ENCODE measurements at places on chromosomes 11 and 22.
A peak's percentile ranks its signal among the peaks of the same experiment; 100 is the strongest.

DNA sequence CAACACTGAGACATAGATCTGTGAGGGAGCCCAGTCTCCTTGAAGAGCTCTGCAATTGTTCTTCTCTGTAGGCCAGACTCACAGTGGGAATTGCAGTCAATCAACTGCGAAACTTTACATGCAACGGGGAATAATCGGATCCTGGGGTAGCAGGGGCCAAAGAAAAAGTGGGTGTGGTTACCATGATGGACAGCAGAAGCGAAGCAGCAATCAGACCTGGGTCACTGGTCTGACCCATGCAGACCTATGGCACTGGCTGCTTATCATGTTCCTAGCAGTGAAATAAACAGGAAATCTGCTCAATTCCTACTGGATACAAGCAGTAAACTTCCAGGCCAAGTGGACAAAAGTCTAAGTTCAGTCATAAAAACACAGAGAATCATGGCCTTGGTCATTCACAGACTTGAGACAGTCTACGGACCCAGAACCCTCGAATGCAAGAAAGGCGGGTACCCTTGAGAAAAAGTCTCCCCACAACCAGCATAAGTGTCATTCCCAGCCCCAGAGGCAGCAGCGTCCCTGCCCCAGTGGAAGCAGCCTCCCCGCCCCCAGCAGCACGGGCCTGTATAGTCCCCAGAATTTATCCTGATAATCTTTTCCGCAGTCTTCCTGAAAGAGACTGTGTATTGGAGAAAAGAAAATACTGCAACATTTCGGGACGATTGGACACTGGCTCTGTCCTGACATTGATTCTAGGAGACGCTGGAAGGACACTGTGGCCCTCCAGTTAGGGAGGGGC is 34.6 kb downstream of the ASCL2 start:
- no peak for DNase-seq

- DNase-seq, result no peak
Observed at GRCh38 chr11:23976426-23976825, 520.4 kb upstream of the LUZP2 start.

GRCh38 chr22:50702261-50702671 is 29.6 kb downstream of the SHANK3 start:
- DNase-seq, result no peak

DNA sequence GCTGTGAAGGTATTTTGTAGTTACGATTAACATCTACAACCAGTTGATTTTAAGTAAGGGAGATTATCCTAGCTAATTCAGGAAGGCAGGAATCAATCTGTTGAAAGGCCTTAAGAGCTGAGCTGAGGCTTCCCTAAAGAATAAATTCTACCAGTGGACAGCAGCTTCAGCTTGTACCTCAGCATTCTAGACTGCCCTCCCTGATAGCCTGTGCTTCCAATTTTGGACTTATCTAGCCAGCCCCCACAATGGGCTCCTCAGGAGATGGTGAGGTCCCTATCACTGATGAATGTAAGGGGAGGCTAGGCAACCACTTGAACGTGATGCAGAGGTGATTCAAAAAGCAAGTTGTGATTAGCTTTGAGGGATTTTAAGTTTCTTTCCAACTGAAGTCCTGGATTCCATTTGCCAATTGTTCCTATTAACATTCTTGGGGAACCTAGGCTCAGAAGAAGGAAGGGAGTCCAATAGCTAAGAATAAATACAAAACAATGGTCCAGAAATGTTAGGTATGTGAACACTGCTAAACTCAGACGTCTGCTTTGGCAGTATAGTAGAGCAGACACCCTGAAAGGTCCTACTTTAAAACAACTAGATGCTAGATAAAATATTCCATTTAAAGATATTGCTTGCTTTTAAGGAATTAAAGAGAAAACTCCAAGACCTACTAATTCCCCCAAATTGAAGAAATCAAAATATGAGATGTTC is 404.3 kb upstream of the TENM4 start:
- no peak for DNase-seq

DNA sequence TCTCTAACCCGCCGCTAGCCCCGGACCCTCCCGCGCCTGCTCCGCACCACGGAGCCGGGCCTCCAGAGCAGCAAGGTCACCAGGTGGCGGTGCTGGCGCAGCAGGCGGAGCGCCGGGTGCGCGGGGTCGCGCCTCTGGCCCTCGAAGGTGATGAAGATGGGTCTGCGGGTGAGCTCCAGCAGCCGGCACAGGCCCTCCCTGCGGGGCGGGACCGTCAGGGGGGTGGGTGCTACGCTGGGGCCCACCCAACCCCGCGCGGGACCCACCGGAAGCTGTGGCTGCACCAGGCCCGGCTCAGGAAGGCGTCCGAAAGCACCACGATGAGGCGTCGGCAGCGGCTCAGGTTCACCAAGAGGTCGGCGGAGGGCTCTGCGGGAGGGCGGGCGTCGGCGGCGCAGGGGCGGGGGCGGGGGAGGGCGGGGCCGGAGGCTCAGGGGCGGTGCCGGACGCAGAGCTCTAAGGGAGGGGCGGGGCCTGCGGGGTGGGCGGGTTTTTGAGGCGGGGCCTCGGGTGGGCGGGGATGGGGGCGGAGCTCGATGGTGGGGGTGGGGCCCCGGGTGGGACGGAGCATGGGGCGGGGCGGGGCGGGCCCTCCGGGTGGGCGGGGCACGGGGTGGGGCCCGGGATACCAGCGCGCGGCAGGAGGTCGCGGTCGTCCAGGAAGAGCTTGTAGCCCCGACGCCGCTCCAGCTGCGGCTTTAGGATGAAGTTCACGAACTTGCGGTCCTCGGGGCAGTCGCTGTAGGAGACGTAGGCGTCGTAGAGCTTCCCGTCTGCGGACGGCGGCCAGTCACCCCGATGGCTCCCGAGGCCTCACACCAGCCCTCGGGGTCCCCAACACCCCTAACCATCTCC is 7.8 kb downstream of the SIGIRR start:
- DNase-seq, result peak; percentile 38

GRCh38 chr22:37664249-37665101 is 6.0 kb downstream of the PDXP start:
- DNase-seq, result no peak

DNA sequence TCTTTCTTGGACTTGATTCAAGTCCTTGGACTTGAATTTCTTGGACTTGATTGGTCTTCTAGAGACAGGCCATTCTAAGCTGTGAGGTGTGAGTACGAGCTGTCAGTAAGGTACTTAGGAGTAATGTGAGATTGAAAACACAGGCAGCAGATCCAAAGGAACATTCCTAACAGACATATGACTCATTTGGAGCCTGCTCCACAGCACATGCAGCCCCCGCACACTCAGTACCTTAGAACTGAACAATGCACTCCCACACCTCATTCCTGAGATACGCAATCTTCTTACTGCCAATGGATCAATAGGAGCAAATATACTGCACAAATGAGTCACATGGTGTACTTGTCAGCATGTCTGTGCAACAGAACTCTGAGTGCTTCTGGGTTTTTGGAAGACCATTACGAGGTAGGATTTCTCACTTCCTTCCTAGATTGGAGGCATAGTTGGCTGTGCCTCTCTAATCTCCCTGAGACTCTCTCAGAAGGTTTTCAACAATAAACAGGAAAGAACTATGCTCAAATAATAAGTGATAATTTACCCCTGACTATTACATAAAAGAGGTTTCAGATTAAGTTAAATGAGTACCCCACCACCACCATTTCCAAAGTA is 243.1 kb downstream of the KCNA4 start:
- no peak for DNase-seq

GRCh38 chr11:48013269-48013901 is 33.0 kb downstream of the PTPRJ start:
- DNase-seq, result no peak

GRCh38 chr11:62757846-62758788 is 3.3 kb upstream of the POLR2G start:
- no peak for DNase-seq

DNA sequence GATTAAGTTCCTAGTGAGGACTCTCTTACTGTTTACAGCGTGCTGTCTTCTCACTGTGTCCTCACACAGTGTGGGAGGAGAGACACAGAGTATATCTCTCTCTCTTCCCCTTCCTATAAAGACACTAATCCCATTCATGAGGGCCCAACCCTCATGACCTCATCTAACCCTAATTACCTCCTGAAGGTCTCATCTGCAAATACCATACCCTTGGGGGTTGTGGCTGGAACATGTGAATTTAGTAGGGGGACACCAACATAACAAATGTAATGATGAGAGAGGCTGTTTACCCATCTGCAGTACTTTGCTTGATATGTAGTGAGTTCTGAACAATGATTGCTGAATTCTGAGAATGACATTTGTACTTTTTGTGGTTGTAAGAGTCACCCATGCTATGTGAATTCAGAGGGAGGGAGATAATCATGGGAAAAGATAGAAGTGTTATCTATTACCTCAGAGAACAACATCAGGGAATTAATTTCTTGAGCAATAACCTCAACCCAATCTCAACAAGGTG is 4.9 kb upstream of the OR52W1 start:
- no peak for DNase-seq
